ENCODE measurements at places on chromosomes 16 and 17.

DNA sequence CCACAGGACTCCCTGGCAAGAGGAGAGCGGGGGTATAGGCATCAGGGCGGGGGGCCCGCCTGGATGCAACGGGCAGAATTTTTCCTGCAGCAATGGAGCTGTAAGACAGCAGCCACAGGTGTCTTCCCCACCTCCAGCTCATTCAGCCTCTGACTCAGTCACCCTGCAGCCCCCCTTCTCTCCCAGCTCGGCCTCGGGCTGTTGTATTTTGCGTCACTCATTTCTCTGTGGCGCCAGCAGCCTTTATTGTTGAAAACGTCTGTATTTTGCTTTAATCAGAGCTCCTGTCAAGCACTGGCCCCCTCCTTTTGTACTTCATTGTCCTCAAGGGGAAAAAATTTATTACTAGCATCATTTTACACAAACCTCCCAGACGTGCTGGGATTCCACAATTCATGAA, 117.7 kb downstream of the WSCD1 start:
- no peak for DNase-seq

- no peak for DNase-seq
Observed at GRCh38 chr17:9408381-9408780, 167.2 kb downstream of the STX8 start.

GRCh38 chr16:8589057-8589899, 1.0 kb downstream of the TMEM114 start:
- no peak for DNase-seq

DNA sequence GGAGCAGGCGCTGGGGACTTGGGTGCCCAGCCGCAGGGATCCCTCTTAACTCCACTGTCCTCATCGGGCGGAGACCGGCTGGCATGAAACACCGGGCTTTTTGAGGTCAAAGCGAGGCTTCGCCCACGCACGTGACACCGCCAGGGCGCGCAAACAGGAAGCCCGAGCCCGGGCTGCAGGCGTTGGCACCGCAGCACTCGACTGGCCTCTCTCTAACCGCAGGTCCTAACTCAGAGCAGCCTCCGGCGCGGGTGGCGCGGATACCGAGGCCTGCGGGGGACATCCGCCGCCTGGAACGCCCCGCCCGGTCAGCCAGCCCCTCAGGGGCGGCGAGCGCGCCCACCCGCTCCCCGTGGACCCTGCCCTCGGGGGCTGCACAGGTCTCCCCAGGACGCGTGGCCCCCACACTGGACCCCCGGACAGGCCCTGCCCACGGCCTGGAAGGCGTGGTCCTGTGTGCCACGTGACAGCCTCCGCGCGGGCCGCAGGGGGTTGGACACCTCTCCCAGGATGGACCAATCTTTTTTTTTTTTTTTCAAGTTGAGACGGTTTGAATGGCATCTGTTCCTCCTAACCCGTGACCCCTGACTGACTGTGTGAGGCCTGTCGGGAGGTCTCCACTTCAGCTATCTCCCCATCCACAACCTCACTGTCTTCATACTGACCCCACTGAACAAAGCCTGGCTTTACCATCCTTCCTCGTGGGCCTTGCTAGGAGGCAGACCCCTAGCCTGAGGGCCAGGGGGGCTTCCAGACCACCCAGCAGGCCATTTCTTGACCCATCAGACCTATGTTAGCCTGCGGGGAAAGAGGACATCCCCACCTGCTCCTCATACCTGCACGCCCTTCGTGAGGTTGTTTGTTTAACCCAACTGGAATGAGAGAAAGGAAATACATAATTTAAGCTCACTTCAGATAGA, 8.4 kb upstream of the SLC47A2 start:
- DNase-seq = no peak

GRCh38 chr16:66927918-66928649, 2.7 kb upstream of the RRAD start:
- no peak for DNase-seq

DNA sequence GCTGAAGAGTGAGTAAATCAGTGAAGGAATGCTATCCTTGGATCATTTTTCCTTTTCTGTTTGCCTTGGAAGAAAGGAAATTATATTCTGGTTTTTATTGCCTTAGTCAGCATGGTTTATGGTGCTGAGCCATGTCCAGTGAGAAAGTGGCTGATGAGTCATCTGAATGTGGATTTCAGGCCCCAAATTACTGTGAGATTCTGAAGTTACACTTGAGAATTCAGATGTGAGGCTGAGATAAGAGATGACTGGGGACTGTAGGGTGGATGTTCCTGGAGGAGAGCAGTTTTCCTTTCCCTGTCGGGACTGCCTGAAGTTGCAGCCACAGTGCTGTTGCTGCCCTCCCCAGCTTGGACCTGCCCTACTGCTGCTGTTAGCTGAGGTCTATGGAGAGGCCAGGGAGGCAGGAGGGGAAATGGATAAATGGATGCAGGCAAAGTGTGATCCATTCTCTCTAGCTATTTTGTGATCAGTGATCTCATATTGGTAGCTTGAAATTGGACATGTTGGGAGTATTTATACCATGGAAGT, 4.2 kb upstream of the MAP3K14 start:
- DNase-seq = no peak

DNA sequence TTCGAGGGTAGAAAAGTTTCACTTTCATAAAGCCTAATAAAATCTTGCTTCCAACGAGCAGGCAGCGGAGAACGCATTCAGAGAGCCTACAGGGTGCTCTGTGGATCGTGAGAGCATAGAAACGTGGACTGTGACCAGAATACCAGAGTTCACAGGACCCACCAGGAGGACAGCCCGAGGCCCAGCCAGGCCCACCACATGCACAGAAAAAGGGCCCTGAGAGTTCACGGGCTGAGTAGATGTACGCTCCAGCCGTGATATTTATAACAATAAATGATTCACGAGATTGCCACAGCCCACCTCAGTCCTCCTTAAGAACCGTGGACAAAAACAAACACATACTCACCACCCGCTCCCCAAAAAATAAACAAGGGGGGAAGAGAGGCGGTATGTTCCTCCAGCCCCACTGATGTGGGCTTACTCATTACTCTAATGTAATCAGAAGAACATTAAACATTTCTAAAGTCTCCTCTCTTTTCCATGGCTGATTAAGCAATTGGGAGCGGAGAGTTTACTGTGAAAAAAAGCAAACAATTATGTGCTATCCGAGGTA, 207.2 kb downstream of the C16orf78 start:
- DNase-seq = no peak

DNA sequence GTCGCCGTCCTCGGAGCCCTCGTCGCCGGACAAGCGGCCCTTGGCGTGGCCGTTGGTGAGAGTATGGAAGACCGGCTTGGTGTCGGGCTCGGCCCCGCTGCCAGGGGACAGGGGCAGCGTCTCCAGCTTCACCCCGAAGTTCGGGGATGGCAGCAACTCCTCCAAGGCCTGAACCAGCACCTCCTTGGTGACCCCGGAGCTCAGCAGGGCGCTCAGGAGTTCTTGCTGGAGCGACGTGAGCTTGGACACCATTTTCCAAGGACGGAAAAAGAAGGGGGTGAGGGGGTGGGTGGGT, 279 bp downstream of the HNF1B start:
- no peak for DNase-seq

DNA sequence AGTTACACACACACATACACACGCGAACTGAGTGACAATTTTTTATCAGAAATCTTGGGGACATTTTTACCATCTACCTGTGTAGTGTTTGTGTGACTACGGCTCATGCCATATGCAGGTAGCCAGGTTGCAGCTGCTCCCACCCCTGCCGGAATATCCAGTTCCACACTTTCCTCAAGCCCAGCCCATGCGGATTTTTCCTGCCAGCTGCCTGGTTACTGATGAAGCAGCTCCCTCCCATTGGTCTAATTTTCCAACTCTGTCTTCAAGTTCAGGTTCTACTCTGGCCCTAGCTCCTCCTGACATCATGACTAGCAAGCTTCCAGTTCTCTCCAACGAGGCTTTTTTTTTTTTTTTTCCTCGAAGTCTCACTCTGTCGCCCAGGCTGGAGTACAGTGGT, 4.8 kb downstream of the GSG1L2 start:
- no peak for DNase-seq

- no peak for DNase-seq
Observed at GRCh38 chr17:44384281-44384822, 5.1 kb downstream of the ITGA2B start.

GRCh38 chr16:73874324-73874723, 422.3 kb upstream of the PSMD7 start:
- no peak for DNase-seq

DNA sequence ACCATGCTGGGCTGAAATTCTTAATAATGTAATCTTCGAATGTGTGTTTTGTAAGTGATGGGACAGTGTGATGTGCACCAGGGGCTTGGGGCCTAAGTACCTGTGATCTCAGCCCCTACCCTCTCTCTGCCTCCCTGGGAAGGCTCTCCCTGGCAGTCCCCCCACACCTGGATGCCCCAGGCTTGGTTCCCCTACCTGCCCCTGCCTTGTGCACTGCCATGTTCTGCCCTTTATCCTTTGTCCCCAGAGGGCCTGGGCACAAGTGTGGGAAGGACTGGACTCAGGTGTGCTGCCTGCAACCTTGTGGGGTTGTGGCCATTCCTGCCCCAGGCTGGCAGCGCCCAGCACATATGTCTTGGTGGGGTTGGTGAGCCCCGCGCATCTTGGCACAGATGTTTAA, 55.4 kb upstream of the CREBBP start:
- no peak for DNase-seq

- DNase-seq = peak; percentile 85
Observed at GRCh38 chr16:29806641-29807425, 504 bp downstream of the MAZ start.

GRCh38 chr17:82321947-82322466, 4.6 kb upstream of the CD7 start:
- DNase-seq = no peak

- no peak for DNase-seq
Observed at GRCh38 chr17:29956225-29956624, 14.8 kb downstream of the EFCAB5 start.

DNA sequence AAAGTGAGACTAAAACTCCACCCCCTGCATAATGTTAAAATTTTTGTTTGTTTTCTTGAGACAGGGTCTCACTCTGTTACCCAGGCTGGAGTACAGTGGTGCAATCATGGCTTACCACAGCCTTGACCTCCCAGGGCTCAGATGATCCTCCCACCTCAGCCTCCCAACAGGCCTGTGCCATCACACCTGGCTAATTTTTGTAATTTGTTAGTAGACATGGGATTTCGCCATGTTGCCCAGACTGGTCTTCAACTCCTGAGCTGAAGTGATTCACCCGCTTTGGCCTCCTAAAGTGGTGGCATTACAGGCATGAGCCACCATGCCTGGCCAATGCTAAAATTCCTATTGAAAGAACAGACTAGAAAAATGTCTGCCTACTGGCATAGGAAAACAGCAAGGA, 103.8 kb downstream of the TRIM37 start:
- no peak for DNase-seq

- DNase-seq = no peak
Observed at GRCh38 chr17:77235370-77235941, 94.7 kb downstream of the SEC14L1 start.

- no peak for DNase-seq
Observed at GRCh38 chr17:29839656-29840055, 90.4 kb downstream of the SSH2 start.

DNA sequence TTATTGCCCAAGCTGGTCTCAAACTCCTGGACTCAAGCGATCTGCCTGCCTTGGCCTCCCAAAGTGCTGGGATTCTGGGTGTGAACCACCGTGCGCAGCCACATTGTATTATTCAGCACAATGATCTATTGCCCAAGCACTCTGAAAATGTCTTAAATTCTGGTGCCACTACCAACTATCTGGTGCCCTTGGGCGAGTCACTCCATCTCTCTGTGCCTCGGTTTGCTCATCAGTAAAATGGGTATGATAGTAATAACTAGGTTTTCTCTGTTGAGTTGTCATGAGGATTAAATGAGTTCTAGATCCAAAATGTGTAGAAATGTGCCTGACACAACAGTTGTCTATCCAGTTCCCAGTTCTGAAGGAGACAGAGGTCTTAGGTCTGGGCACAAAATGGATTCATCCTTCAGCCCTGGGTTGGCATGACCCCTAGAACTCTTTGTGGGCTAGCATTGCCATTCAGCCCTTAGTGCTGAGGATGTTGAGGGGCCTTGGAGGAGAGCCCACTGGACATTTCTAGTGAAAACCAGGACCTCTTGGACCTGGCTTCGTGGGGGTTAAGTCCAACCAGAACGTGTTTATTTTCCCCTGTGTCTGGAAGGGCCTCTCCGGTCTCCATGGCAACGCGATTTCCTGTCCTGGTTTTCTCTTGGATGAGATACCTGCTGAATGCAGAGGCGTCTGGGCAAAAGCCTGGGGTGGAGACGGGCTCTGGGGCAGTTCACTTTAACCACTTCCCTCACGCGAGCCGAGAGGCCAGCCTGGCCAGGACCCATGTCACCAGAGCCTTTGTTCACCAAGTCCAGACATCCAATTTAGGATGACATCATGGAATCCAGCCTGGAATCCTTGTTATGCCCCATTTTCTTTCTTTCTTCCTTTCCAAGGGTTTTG, 43.7 kb upstream of the TNRC6A start:
- peak; percentile 34 for DNase-seq

DNA sequence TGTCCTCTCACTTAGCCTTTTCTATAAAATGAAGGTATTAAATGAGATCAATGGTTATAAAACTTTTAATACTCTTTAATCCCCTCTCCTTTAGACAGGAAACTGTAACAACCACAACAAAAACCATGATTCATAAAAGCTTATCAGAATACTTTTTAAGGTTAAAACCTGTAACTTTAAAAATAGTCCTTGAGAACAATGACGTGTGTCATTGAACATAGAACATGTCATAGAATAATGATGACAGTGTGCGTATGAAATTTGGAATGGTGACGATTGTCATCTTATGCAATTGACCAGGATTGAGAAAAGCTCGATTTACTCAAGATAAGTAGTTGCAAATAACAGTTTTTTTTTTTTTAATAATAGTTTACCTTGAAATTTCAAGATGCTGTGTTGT, 94.1 kb downstream of the PLCG2 start:
- DNase-seq = no peak

DNA sequence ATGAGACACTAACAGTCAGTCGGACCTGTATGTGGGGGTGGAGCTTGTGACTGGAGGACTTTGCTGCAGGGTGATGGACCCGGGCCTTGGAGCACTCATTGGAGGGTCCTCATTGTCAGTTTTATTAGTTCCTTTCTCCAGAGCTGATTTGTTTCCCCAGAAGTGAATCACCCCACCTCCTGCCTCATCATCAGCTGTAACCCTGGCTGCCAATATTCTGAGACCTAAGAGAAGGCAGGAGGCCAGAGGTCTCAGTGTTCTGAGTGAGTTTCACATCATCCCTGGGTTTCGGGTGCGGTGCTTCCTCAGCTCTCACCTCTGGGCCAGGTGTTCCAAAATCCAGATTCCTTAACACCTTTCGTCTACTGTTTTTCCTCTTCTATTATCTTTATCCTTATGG, 49.9 kb upstream of the KIFC3 start:
- no peak for DNase-seq

DNA sequence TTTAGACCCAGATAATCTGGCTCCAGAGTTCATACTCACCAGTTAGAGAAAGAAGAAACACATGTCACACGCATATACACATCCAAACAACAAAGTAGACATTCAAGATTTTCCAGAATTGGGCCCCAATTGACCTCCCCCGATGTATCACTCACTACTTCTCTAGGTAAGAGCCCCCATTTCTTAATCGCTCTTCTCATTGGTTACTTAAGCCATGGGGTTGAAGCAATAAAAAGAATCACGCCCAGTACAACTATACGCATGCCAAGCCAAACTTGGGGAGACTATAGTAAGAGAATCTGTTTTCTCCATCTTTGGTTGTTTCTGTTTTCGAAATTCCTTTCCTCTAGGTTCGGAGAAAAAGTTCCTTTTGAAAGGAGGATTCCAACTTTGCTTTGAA, 565 bp downstream of the DDX52 start:
- DNase-seq = no peak
